ENCODE measurements at places on chromosomes 13 and 19. TPM values are rescaled to one million over a fixed set of nuclear protein-coding genes. Genes with fewer than 3 reads are reported as not detected.

Gene SULT2B1
- total RNA-seq: 0.09 TPM

Gene SLC8A2
- 0.18 TPM for total RNA-seq

Gene ZNF432
- total RNA-seq: 9.3 TPM

Gene TLE2
- 2.1 TPM for total RNA-seq

Gene SLC25A42
- 4.4 TPM for total RNA-seq

Gene C1QTNF9
- total RNA-seq: not detected

Gene PRODH2
- total RNA-seq: not detected

Gene ONECUT3
- total RNA-seq: not detected

Gene TMPRSS9
- total RNA-seq: not detected

Gene DAND5
- total RNA-seq: not detected

Gene CYP2A6
- not detected for total RNA-seq

Gene SLC6A16
- total RNA-seq: not detected

Gene ZNF714
- 2.4 TPM for total RNA-seq

Gene SLC25A41
- not detected for total RNA-seq

Gene PTPRH
- 5.5 TPM for total RNA-seq

Gene DKKL1
- total RNA-seq: 0.14 TPM

Gene HS6ST3
- total RNA-seq: not detected

Gene TTC9B
- not detected for total RNA-seq

Gene ZNF571
- 5.6 TPM for total RNA-seq

Data from smooth muscle cell of bladder (primary cell).